Prostate gland (tissue), 2 donors: ENCODE measurements at places on chromosomes 2 and 18. TPM values are rescaled to one million over a fixed set of nuclear protein-coding genes. Genes with fewer than 3 reads are reported as not detected.

- H3K27ac ChIP-seq: no peak overlapping the region
- H3K4me1 ChIP-seq: no peaks in the 10 kb centered on the region
- no peak overlapping the region for H3K4me3 ChIP-seq
- H3K36me3 ChIP-seq: no peaks in the 10 kb centered on the region
- DNase-seq: peak; percentile 44
- no peaks in the 10 kb centered on the region for H3K27me3 ChIP-seq
Observed at GRCh38 chr2:19863303-19864041, 38.3 kb downstream of the TTC32 start.

DNA sequence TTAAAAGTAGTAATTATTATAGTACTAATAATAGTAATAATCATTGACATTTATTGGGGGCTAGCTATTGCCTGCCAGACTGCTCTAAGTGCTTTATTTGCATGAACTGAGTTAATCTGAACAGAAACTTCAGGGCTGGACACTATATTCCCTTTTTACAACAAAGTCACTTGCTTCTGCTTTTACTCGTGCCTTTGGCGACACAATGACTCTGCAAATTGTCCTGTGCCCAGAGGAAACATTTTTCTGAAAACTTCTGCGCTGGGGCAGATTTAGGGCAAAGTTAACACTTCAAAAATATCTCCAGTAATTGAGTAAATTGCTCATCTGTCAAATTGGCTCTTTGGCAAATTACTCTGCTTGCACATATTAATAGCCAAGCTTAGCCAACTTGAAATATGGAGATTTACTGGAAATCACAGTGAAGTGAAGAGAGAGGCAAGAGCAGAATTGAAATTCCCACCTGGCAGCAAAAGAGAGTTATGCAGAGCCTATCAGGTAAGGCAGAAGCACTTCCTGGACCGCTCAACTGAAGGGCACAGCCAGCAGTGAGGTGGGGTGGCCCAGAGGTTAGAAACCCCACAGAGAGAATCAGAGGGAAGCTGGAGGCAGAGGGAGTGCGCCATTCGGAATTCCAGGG, 36.3 kb downstream of the BMP10 start:
- H3K36me3 ChIP-seq: no peaks in the 10 kb centered on the region
- H3K4me3 ChIP-seq: no peak overlapping the region
- no peak overlapping the region for H3K27ac ChIP-seq
- no peaks in the 10 kb centered on the region for H3K4me1 ChIP-seq
- no peak for DNase-seq

GRCh38 chr2:85134255-85134895, 1.2 kb downstream of the TCF7L1 start:
- peak overlapping the region; percentile 75 for H3K27ac ChIP-seq
- peak overlapping the region; percentile 57 for H3K4me3 ChIP-seq
- no peaks in the 10 kb centered on the region for H3K4me1 ChIP-seq
- no peaks in the 10 kb centered on the region for H3K36me3 ChIP-seq

GRCh38 chr2:224024270-224024669, 14.8 kb downstream of the SERPINE2 start:
- H3K4me3 ChIP-seq: no peak overlapping the region
- no peaks in the 10 kb centered on the region for H3K4me1 ChIP-seq
- H3K36me3 ChIP-seq: no peaks in the 10 kb centered on the region
- H3K27ac ChIP-seq: no peak overlapping the region
- no peak for DNase-seq
- H3K27me3 ChIP-seq: no peaks in the 10 kb centered on the region

DNA sequence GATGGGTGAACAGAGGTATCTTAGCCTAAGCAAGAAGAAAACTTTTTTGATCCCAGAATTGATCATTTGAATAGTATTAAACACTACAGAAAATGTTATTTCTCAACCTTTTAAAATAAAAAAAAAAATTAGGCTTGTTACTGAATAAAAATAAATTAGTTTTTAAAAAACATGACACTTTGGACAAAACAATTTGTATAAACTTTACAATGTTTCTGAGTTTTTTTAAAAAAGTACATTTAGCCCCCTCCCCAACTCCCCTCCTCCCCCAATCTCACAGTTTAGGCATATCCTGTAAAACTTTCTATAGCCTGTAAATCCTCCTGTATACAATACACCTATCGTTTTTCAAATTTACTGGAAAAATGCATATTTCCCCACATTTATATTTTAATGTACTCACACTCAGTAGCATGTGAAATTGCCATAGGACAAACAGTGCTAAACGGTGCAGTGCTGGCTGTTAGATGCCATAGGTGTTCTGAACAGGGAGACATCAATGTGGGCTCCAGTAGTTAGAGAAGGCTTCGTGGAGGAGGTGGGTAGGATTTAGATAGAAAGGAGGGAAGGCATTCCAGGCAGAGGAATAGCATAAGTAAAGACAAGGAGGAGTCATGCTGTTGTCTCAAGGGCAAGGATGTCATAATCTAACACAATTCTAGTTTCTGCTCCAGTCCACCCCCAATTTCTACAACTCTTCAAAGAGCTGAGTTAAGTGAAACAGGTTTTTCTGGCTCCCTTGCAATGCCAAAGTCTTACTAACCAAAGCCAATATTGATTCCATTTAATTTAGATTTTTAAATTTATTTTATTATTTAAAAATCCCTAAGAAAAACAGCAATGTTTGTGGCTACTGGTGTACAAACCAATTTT, 50.9 kb downstream of the SP3 start:
- DNase-seq: no peak
- H3K27me3 ChIP-seq: no peaks in the 10 kb centered on the region
- H3K4me3 ChIP-seq: no peak overlapping the region
- no peaks in the 10 kb centered on the region for H3K4me1 ChIP-seq
- H3K27ac ChIP-seq: no peak overlapping the region

- H3K36me3 ChIP-seq: no peaks in the 10 kb centered on the region
- H3K27me3 ChIP-seq: no peaks in the 10 kb centered on the region
- no peaks in the 10 kb centered on the region for H3K4me1 ChIP-seq
- no peak overlapping the region for H3K27ac ChIP-seq
Observed at GRCh38 chr2:17272652-17273525, 245.4 kb downstream of the RAD51AP2 start.

Gene ARHGEF33
- 0.96 TPM for total RNA-seq

Gene FIGN
- total RNA-seq: 4.3 TPM

Gene ANKRD30B
- 2.5 TPM for total RNA-seq
